ENCODE measurements at places on chromosomes 1 and 21.

- no peak for DNase-seq
These were observed 146.4 kb downstream of the FOXD2 start for GRCh38 chr1:47584249-47584648.

GRCh38 chr1:208031316-208031931 is 120.5 kb upstream of the CD34 start:
- DNase-seq, result no peak

DNA sequence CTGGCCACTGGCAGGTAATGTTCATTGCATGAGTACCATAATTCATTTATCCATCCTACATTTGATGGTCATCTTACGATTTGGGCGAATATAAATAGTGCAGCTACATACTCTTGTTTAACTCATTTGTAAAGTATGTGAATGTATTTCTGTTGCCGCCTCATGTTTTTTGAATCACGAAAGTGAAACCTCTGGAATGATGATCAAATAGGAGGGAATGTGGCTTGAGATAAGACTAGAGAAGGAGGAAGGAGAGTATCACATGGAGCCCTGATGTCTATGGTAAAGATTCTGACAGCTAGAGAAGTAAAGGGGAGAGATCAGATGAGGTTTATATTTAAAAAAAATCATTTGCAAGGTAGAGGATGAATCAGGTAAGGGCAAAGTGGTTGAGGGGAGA is 8.0 kb downstream of the MRPS14 start:
- DNase-seq, result no peak

GRCh38 chr1:221672239-221672645 is 69.6 kb downstream of the DUSP10 start:
- no peak for DNase-seq

GRCh38 chr1:48725341-48726046 is 51.2 kb downstream of the BEND5 start:
- no peak for DNase-seq

DNA sequence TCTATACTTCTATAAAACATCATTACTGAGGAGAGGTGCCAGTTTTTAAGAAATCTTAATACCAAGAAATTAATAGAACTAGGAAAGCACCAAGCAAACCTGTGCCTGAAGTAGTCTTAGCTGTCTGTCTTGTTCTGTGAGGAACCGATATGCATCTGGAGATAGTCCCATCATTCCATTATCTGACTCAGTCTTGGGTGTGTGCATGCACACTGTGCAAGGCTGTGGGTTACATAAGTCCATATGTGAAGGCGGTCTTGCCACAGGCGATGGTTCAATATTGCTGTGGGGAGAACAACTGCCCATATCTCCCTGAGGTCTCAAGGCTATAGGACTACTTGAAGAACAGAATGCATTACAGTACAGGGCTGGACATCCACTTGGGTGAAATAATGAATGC is 33.8 kb downstream of the STIL start:
- no peak for DNase-seq

- DNase-seq, result no peak
These were observed 176.9 kb upstream of the LMO4 start for GRCh38 chr1:87151500-87152421.

GRCh38 chr1:172724765-172725613 is 66.1 kb downstream of the FASLG start:
- no peak for DNase-seq

- DNase-seq, result no peak
These were observed 29.8 kb downstream of the SLC2A1 start for GRCh38 chr1:42928859-42929258.

DNA sequence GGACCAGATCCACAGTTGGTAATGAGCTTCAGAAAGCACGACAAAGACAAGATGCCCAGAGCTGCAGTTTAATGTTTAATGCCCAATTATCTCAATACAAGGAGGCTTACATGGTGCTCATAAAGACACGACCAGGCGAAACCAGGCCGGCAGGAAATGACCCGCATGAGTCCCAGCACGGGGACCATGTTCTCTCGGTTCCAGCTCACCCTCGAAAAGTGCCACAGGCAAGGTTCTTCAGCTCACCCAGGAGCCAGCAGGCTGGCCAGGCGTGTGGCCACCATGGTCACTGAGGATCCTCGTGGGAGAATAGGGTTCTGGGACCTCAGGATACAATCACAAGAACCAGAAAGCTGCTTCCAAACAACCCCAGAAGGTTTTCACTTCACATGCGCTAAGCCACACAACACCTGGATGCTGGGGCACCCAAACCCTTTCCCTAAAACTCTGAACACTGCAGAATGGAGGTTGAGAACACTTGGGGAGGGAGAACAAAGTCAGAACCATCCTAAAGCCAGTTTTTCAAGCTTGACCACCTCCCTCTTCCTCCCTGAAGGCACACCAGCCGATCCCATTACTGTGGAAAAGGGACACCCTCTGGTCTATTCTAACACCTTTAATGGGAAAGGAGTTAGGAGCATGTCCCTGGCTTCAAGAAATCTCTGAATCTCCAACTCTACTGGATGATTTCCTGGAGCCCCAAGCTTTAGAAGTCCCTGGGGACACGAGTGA is 22.6 kb upstream of the ASAP3 start:
- DNase-seq, result no peak

GRCh38 chr1:117176579-117176978 is 34.1 kb downstream of the VTCN1 start:
- no peak for DNase-seq

DNA sequence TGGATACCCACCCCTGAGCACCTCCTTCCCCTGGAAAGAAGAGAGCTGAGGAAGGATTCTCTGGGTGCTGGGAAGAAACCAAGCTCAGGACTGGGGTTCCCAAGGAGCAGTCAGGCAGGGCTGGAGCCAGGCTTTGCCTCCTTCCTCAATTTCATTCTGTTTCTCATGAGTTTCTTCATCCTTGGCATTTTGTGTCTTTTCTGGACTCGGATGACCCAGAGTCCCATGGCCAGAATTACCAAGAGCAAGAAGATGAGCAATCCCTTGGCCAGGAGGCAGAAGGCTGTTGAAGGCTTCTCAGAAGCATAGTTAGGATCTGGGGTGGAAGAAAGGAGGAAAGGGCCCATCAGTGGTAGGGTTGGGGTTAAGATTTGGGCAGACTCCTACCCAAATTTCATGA is 2.5 kb downstream of the SLAMF9 start:
- DNase-seq, result no peak

DNA sequence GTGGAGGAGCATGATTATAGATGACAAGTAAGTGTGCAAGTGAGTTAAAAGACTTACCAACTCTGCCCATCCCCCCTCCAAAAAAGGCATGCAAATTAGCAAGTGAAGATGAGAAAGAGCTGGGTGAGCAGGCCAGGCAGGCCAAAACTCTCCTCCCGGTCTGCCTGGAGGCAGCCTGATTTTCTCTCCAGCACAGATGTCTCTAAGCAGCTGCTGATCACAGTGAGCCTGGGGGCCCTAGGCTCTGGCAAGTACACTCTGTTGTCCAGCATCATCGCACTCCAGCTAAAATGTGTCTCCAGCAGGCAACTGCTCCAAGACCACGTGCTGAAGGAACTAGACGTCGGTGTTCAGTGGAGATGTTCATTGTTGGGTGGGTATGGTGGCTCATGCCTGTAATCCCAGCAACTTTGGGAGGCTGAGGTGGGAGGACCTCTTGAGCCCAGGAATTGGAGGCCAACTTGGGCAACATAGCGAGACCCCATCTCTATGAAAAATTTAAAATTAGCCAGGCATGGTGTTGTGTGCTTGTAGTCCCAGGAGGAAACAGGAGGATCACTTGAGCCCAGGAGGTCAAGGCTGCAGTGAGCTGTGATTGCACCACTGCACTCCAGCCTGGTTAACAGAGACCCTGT is 56.7 kb upstream of the PUM1 start:
- no peak for DNase-seq

DNA sequence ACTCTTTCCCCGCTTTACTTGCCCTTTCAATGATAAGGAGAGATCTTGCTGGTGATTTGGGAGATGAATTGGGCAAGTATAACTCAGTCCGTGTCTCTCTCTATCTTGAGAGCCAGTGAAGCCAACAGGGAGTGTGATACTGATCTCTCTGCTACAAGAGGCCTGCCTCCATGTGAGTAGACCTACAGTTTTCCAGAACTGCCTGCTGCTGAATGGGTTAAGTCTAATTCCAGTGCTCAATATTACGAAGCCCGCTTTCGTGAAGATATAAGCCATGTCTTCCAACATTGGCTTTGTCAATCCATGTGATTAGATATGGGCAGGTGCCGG is 92.6 kb downstream of the ADCY10 start:
- DNase-seq, result no peak

- DNase-seq, result no peak
These were observed 64.3 kb downstream of the ALPL start for GRCh38 chr1:21573475-21573874.

- DNase-seq, result no peak
These were observed 31.0 kb downstream of the KANK4 start for GRCh38 chr1:62288224-62288623.

All from activated CD4-positive, CD25-positive, alpha-beta regulatory T cell treated with anti-CD3 and anti-CD28 coated beads, Interleukin-2, amount 50 U/mL, for 16 hours (primary cell).